Occipital lobe (tissue), 3 donors: ENCODE measurements at places on chromosomes 3 and 15.

GRCh38 chr15:42413920-42414319, 54.6 kb downstream of the CAPN3 start:
- no peak for DNase-seq

GRCh38 chr3:74613521-74614106, 845 bp downstream of the CNTN3 start:
- no peak for DNase-seq

GRCh38 chr3:24837601-24838000, 343.0 kb upstream of the THRB start:
- DNase-seq: no peak

GRCh38 chr3:12952343-12953200, 111.2 kb upstream of the RPL32 start:
- DNase-seq: no peak

DNA sequence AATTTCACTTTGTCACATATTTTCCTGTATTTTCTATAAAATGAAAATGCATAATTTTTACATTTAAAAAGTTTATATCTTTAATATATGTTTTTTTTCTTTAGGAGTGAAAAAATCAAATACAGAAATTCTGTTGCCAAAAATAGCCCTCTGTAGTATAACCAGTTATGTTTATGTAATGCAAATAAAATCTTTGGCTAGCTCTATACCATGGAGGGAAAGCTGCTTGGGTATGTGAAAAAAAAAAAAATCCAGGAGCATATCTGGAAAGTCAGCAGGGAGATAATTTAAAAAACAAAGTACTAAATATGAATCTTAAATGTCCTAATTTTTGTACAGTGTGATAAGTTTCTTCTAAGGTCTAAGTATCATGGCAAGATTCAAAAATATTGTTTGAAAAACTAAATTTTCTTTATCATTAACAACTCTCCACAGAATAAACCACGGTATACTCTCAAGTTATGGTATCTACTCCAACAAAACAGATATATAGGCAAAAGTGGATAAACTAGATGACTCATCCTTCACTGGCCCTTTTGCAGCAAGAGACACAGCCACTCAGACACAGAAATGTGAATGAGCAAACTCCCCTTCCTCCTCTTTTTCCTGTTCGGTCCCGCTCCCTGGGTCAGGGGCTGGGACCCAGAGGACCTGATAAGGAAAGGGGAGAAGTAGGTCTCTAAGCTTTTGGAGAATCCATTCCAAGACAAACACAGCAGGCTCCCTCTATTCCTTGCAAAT, 66.6 kb downstream of the PDZRN3 start:
- no peak for DNase-seq

GRCh38 chr15:100052716-100053473, 288.9 kb downstream of the ADAMTS17 start:
- DNase-seq: no peak

GRCh38 chr3:10928407-10928960, 64.1 kb upstream of the SLC6A1 start:
- no peak for DNase-seq

GRCh38 chr15:65525622-65526021, 4.6 kb upstream of the HACD3 start:
- DNase-seq: no peak
